ENCODE measurements at places on chromosomes 6 and 20.

DNA sequence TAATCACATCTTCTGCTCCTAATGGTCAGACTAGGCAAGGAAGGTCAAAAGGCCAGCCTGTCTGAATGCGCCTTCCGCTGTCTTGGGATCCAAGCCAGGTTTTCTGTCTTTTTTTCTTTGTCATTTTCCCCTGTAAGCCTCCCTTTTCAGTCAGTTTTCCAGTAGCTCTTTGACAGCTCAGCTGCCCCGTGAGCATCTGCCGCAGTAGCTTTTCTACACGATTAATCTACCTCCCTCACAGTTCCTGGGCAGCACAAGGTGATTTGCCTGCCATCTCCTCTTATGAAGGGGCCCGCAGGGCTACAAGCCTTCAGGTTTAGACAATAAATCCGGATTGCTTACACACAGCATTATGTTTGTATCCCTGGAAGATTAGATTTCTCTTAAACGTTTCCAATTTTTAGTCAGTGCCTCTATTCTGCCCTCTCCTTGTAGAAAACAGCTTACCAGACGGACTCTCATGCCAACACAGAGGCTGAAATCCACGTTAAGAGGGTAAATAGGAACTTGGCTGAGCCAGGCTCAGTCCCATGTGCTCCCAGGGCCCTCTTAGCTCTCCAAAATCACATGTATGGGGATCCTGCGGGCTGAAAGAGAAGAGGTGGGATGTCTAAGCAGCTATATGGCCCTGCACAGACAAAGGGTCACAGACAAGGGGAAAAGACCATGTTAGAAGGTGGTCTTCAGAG is 77.2 kb downstream of the LY86 start:
- no peak for DNase-seq

DNA sequence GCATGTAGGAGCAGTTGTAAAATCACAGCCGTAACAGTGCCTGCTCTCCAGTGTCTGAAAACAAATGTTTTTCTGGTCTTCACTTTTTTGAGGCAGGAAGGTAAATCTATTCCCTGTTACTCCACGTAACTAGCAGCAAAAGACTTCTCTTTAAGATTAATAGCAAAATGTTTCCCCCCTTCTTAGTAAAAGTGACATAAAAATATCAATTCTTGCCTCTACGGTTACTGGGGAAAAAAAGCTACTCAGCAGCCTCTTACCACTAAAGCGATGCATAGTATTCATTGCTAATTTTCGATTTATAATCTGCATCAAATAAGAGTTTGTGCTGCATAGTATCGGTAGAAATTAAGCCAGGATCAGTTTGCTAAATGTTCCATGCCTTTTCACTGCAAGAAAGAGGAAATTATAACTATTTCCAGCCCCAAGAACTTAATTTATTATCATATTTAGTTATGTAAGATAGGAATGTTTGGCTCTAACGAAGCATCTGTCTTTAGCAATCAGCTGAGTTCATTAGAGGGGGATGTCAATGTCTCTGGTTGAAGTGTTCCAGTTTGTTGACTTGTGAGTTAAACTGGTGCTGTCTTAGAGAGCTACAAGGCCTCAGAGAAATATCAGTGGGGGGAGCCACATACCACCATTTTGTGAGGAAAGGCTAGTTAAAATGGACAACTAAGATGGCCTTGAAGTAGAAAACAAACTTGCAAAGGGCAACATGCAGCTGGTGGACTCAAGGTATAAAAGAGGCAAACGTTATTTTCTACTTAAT is 617 bp upstream of the TSPYL1 start:
- DNase-seq = peak; percentile 29

DNA sequence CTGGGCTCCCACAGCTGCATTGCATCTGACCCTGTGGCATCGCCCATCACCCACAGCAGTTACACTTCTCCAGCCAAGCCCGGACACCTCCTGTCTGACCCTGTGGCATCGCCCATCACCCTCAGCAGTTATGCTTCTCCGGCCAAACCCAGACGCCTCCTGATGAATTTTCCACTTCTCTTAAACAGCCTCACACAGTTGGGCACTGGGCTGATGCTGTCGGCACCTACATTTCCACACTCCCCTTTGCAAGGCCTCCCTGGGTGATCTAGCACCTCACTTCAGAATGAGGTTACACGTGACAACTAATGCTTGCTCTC is 175.2 kb upstream of the ARID1B start:
- DNase-seq = no peak

- DNase-seq = no peak
These were observed 13.5 kb downstream of the STK35 start for GRCh38 chr20:2114990-2115681.

DNA sequence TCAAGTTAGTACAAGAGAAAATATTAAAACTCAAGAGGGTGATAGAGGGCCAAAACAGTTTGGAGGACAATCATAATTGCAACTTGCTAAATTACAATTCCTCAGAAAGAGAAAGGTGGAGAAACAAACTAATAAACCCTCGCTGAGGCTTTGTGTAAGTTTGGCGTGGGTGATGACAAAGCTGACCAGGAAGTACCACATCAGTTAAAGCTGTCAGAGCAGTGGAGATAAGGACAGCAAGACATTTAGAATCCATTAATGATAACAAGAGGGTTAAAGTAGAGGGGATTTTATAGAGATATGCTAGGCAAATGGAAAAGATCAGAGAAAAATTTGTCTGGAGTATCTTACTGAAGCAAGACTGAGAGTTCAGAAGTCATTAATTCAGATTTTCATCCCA is 334.4 kb downstream of the TFAP2B start:
- DNase-seq = no peak

DNA sequence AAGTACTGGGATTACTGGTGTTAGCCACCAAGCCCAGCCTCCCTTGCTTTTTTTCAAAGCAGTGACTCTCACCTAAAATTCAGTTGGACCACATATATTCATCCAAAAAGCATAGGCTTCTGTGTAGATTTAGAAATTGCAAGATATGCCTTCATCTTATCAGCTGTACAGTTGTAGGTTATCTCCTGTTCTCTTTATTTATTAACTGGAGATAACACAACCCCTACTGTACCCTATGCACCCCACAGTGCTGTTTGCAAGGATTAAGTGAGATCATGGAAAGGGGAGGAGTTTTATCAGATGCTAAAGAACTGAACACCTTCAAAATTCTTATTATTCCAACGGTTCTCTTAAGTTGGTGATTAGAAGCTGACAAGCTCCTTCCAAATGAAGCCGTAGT is 164.4 kb upstream of the JARID2 start:
- DNase-seq = no peak

GRCh38 chr20:13262671-13263360 is 41.7 kb downstream of the ISM1 start:
- DNase-seq = no peak

DNA sequence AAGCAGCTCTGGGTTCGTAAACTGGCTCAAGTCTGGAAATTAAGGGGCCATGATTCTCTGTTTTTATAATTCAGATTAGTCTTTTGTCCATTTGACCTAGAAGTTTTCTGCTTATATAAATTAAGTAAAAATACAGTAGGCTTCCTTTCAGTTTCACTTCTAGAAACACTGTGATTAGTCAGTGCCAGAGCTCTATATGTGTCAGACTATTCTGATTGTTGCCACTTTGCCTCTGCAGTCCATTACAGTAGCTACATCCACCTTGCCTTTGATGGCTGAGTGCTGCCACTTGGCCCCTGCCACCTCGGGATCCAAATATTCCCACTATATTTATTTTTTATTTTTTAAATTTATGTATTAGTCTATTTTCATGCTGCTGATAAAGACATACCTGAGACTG is 7.9 kb downstream of the ZC2HC1B start:
- DNase-seq = peak; percentile 41

DNA sequence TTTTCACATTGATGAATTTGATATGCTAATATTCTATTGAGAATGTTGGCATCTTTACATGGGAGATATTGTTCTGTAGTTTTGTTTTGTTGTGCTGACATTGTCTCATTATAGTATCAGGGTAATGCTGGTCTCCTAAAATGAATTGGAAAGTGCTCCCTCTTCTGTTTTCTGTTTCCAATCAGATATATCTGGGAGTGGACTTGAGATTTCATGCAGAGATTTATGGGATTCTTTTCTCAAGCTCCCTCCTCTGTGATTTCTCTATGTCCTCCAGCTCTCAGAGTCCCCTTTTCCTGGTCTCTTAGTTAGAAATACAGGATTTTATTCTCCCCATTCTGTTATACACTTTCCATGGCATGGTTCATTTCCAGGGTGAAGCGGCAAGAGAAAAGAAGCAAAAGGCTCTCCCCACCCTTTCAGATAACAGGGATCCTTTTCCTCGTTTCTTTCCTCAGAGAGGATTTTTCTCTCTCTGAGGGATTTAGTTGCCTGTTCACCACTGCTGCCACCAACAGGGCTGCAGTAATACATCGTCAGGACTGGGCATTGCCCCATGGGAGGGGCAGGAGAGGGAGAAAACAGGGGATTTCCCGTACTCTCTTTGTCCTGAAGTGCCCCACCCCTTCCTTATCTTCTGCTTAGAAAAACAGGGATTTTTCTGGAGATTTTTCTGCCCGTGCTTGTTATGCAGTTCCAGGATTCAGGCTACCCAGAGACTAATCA is 59.3 kb upstream of the STMND1 start:
- DNase-seq = peak; percentile 79

Measured in kidney tubule cell (primary cell).